ENCODE measurements at places on chromosomes 2 and 18.

DNA sequence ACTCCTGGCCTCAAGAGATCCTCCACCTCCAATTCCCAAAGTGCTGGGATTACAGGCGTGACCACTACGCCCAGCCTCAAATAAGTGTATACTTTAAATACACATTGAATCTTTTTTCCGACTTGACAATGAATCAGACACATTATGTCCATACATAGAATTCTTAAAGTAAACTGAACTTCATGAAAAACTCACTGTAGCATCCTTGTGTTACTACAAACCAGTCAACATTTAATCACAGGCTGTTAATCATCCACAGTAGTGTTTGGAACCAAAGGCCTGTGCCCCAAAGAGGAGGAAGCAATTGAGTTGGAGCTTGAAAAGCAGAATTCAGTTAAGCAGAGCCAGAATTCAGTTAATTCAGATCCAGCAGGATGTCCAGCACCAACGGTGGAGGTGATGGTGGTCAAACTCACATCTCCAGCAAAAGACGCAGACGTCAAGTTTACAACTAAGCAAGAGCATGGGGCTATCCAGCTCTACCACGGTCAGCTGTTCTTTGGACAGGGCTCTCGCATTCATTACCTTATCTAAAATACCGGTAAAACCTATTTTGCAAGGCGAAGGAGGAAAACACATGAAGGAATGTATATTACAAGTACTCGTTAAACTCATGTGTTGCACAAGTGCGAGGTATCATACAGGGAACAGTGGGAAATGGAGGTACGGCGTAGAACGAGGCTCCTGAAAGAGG lies 1.2 kb downstream of the SLC39A6 start:
- peaks cover 5% of the 10 kb centered on the region for H3K36me3 ChIP-seq
- H3K4me1 ChIP-seq, result peaks cover 24% of the 10 kb centered on the region
- H3K4me3 ChIP-seq, result no peak overlapping the region
- H3K27me3 ChIP-seq, result no peaks in the 10 kb centered on the region
- H3K27ac ChIP-seq, result no peak overlapping the region

DNA sequence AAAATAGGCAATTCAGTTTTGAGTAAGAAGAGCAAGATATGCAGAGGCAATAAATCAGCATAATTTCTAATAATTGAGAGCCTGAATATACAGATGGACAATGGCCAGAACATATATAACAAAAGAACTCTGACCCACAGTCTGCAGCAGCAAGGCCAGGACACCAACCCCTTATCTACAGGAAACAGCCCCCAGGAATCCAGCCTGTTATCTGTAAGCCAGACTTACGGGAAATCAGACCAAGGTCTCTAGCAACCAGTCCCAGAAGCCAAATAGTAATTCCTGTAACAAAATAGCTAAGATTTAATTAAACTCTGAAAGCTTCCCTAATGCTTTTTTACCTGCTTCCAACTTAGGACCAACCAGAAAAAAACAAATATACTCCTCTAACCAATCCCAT lies 434.5 kb upstream of the GYPC start:
- no peak for DNase-seq
- H3K4me1 ChIP-seq, result no peaks in the 10 kb centered on the region
- H3K4me3 ChIP-seq, result no peak overlapping the region
- no peaks in the 10 kb centered on the region for H3K27me3 ChIP-seq

DNA sequence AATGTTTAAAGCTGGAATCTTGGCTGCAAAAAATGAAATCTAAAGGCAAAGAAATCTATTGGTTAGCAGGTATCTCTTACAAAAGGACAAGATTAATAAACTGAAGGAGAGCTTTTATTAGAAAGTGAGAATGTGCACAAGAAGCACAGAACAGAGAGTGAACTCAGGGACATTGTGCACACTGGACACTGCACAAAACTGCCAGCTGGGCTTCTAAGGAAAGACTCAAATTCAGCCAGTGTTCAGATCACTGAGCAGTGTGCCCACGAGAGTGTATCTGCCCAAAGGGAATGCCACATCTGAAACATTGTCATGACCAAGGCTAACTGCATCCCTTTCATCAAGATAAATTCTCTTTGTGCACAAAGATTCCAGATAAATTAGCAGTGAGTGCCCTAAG lies 129.7 kb upstream of the KCNH7 start:
- no peaks in the 10 kb centered on the region for H3K36me3 ChIP-seq
- no peak overlapping the region for H3K27ac ChIP-seq
- H3K4me3 ChIP-seq, result no peak overlapping the region
- H3K27me3 ChIP-seq, result no peaks in the 10 kb centered on the region

- peaks cover 20% of the 10 kb centered on the region for H3K4me1 ChIP-seq
- H3K4me3 ChIP-seq, result no peak overlapping the region
- peaks cover 5% of the 10 kb centered on the region for H3K27me3 ChIP-seq
- H3K27ac ChIP-seq, result no peak overlapping the region
- H3K36me3 ChIP-seq, result no peaks in the 10 kb centered on the region
- DNase-seq, result no peak
Measured at GRCh38 chr2:769771-770170, 92.6 kb upstream of the TMEM18 start.

GRCh38 chr2:41927581-41928264 lies 120.1 kb upstream of the PKDCC start:
- H3K27me3 ChIP-seq, result peaks cover 10% of the 10 kb centered on the region
- DNase-seq, result no peak
- H3K4me3 ChIP-seq, result no peak overlapping the region

- no peak overlapping the region for H3K27ac ChIP-seq
- DNase-seq, result no peak
- H3K27me3 ChIP-seq, result no peaks in the 10 kb centered on the region
Measured at GRCh38 chr18:31093294-31093693, 8.9 kb downstream of the DSC2 start.

- no peaks in the 10 kb centered on the region for H3K4me1 ChIP-seq
- no peaks in the 10 kb centered on the region for H3K27me3 ChIP-seq
- H3K27ac ChIP-seq, result no peak overlapping the region
- no peaks in the 10 kb centered on the region for H3K36me3 ChIP-seq
- DNase-seq, result no peak
Measured at GRCh38 chr2:204343685-204344084, 201.6 kb upstream of the PARD3B start.

DNA sequence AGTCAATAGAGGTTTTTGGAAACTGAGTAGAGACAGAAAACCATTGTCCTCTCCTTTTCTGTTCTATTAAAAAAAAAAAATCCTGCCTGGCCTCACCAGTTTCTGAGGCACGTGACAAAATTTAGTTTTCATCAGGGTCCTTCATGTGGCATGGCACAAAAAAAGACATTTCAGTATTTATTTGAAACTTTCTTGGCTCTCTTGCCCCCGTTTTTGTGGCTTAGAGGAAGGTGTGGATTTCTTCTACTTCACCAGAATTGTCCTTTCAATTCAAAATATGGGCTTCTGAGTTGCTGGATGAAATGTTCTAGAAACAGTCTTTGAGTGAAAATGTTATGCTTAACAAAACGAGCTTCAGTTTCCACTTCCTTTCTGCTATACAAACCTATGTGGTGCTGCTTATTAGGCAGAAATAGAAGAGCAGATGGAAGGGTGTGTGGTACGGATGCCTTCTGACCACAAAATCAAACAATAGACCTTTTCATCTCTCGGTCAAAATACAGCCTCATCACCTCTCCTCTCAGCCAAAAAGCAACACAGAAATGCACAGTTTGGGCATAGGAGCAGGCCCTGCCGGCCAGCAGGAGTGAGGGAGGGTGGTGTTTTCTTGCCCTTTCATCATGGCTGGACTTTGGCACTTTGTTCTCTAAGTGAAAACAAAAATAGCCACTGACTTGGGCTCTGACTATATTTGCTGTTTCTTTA lies 89.2 kb downstream of the SH3RF3 start:
- no peak overlapping the region for H3K27ac ChIP-seq
- H3K4me1 ChIP-seq, result peaks cover 52% of the 10 kb centered on the region
- peaks cover 57% of the 10 kb centered on the region for H3K27me3 ChIP-seq
- no peak overlapping the region for H3K4me3 ChIP-seq
- H3K36me3 ChIP-seq, result no peaks in the 10 kb centered on the region

- no peak for DNase-seq
- H3K36me3 ChIP-seq, result no peaks in the 10 kb centered on the region
- no peaks in the 10 kb centered on the region for H3K27me3 ChIP-seq
Measured at GRCh38 chr2:39875182-39875913, 96.3 kb upstream of the THUMPD2 start.

Data from T-cell (primary cell).